ENCODE measurements at places on chromosomes 1 and 21.

DNA sequence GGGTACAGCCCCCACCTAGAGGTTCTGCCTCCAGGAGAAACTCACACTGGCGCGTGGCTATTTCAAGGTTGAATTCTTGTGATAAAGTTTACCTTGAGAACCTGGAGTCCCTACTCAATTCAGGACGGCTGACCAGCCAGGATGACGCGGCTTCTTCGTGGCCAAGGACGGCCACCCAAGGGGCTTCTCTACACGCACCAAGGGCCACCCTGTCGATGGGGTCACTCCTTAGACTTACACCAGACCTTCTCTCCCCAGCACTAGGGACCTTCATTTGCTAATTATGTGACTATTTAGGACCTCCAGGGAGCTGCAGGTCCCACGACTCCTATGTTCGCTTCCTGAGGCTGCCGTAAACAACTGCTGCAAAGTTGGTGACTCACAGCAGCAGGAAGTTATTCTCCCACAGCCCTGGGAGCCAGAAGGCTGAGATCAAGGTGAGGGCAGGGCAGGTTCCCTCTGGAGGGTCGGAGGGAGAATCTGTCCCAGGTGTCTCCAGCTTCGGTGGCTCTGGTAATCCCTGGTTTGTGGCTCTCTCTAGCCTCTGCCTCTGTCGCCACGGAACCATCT is 135.9 kb downstream of the NPHP4 start:
- DNase-seq: no peak

DNA sequence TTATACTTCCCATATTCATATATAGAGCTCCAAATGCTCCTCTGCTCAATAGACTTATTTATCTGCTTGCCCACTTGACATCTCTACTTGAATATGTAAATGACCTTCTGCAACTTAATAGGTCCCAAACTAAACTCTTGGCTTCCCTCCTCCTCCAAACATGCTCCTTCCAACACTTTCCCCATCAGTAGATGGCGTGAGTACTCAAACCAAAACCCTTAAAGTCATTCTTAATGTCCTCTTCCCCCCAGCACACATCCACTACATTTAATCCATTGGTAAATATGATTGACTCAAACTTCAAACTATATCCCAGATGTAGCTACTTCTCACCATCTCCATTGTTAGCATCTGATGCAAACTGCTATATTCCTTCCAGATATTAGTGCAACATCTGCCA is 48.5 kb upstream of the PBX1 start:
- DNase-seq: no peak

- DNase-seq: peak; percentile 4
These were observed 116.7 kb upstream of the F3 start for GRCh38 chr1:94658221-94658620.

DNA sequence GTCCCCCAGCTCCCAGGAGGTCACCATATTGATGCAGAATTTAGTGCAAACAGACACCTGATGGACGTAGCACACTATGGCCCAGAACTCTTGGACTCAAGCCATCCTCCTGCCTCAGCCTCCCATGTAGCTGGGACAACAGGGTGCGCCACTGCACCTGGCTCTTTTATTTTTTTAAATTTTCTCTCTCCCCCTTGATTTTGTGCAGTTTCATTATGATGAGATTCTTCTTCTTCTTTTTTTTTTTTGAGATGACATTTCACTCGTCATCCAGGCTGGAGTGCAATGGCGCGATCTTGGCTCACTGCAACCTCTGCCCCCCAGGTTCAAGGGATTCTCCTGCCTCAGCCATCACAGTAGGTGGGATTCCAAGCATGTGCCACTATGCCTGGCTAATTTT is 63.8 kb downstream of the RPS6KA1 start:
- no peak for DNase-seq

DNA sequence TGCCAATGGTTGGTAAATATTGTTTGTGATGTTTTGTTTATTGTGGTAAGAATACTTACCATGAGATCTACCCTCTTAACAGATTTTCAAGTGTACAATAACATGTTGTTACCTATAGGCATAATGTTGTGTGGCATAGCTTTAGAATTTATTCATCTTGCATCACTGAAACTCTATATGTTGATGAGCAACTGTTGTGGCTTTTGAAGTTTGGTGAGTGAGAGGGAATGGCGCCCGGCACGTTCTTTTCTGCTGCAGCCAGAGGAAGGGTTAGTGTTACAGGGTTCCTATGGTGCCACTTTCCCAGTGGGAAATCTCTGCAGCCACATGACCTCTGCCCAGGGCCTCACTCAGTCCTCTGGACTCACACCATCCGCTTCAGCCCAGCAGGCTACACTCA is 342.5 kb upstream of the ADGRL2 start:
- no peak for DNase-seq

DNA sequence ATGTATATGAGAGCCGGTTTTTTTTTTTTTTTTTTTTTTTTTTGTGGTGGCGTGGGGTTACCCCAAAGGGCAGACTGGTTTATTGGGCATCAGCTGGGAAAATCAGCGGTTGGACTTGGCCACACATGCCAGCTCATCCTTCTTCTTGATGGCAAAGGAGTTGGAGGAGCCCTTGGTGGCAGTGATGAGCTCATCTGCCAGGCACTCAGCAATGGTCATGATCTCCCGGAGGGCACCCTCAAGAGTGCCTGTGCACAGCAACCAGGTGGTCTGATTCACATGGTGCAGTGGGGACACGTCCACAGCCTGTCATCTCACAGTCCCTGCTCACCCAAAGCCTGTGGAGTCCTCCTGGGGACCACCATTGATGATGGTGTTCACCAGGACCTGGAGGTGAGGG is 62.0 kb downstream of the MRPS6 start:
- no peak for DNase-seq

- peak; percentile 41 for DNase-seq
These were observed 1.4 kb upstream of the FOXD2 start for GRCh38 chr1:47436304-47436978.

Data from stromal cell of bone marrow (primary cell).